ENCODE measurements at places on chromosomes 12 and 14.

GRCh38 chr14:90450667-90451066 lies 53.8 kb downstream of the CALM1 start:
- DNase-seq: no peak

GRCh38 chr12:43401096-43401495 lies 150.9 kb downstream of the ADAMTS20 start:
- DNase-seq: no peak

DNA sequence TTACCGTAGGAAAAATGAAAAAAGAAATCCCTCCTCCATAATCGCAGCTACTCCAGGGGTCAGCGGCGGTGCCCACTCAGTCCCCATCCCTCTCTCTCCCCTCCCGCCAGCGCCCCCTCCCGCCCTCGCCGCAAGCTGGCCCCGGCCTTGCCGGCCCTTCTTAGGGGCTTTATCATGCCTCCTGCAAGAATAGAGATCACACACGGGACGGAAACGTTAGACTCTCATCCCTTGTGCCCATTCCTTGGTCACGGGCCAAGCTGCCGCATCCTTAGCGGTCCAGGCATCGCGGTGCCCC lies 692 bp upstream of the COX14 start:
- DNase-seq: no peak

DNA sequence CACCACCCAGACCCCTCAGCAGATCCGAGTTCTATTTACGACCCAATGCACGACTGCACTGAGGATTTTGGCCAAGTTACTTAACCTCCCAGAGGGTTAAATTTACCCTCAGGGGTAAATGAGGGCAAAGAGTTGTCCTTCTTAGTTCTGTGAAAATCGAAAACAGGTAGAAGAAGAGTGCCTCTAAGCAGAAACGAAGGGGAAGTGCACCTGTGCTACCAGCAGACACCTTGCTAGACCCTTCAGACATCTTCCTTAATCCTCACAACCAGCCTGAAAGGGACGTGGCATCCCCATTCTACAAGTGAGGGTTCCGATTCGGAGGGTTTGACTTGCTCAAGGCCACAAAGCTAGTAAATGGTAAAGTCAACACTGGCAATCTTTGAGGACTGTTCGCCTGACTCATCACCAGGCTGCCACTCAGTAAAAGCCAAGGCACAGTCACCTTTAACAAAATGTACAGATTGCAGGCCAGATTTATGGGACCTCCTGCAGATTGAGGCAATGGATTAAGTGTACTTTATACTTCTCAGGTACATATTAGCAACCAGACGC lies 1.6 kb downstream of the GSG1 start:
- DNase-seq: peak; percentile 14

- DNase-seq: no peak
Observed at GRCh38 chr12:43841253-43841652, 5.4 kb downstream of the TMEM117 start.

DNA sequence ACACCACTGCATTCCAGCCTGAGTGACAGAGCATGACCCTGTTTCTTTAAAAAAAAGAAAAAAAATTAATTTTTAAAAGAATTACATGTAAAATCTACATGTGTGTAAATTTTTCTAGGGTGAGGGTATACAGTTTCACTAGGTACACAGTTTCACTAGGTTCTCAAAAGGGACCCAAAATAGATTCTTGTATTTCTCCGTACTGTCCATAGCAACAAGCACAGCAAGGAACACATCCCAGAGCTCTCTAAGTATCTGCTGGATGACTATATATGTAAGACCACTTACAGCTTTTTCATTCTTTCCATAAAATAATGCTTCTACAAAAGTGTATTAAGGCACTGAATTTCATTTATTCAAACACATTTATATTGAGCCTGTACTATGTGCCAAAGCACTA lies 55.1 kb downstream of the ATXN2 start:
- no peak for DNase-seq

- DNase-seq: no peak
Observed at GRCh38 chr12:58434726-58435125, 485.6 kb downstream of the LRIG3 start.

- DNase-seq: no peak
Observed at GRCh38 chr14:52856139-52856538, 64.7 kb upstream of the GNPNAT1 start.

- no peak for DNase-seq
Observed at GRCh38 chr12:107397890-107398500, 287.6 kb upstream of the PWP1 start.

DNA sequence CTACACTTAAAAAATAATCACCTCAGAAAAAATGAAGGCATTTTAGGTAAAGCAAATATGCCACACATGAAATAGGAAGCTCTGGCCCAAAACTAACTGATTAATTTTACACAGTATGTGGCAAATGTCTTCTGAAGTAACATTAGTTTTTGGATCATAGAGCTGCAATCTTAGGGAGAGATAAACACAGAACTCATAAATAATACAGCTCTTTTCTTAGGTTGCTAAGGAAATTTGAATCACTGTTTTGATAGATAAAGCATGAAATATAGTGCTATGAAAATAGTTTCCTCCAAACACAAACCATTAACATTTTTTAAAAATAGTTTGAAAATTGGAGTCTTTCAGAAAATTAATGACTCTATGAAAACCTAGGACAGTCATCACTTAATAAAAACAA lies 15.0 kb downstream of the RASSF9 start:
- DNase-seq: no peak

DNA sequence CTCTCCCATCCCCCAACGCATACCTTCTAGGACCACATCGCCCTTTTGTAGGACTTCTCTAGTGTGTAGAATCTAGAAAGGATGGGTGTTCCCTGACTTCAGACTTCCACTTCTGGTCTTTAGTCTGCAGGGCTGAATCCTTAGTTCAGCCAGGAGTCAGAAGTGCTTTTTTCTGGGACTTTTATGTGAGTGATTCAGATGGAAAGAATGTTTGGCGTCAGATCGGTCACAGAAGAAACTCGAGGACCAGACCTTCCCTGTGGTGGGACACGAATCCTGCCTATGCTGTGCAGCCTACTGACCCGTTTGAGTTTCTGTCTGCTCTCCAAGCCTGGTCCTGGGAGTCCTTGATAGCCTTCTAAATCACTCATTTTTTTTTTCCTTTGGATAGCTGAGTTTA lies 165.4 kb upstream of the SSTR1 start:
- DNase-seq: no peak

DNA sequence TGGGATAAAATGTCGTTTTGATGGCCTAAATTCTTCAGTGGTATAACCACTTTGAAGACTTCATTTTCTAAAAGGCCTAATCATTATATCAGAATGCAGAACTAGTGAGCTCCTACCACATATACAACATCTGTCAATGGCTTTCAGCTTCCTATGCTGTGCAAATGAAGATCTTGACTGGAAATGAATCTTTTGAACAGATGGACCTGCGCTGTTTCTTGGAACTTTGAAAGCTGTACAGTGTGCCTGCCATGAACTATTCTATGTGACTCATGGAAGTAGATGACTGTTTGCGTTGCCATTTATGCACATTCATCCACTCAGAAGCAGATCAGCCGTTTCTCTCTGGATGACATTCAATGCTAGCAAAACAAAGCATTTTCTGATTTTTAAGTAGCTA lies 542.2 kb upstream of the USP15 start:
- DNase-seq: no peak

- DNase-seq: no peak
Observed at GRCh38 chr14:66377574-66377973, 108.6 kb upstream of the CCDC196 start.

GRCh38 chr14:80239631-80240030 lies 28.3 kb upstream of the DIO2 start:
- no peak for DNase-seq

DNA sequence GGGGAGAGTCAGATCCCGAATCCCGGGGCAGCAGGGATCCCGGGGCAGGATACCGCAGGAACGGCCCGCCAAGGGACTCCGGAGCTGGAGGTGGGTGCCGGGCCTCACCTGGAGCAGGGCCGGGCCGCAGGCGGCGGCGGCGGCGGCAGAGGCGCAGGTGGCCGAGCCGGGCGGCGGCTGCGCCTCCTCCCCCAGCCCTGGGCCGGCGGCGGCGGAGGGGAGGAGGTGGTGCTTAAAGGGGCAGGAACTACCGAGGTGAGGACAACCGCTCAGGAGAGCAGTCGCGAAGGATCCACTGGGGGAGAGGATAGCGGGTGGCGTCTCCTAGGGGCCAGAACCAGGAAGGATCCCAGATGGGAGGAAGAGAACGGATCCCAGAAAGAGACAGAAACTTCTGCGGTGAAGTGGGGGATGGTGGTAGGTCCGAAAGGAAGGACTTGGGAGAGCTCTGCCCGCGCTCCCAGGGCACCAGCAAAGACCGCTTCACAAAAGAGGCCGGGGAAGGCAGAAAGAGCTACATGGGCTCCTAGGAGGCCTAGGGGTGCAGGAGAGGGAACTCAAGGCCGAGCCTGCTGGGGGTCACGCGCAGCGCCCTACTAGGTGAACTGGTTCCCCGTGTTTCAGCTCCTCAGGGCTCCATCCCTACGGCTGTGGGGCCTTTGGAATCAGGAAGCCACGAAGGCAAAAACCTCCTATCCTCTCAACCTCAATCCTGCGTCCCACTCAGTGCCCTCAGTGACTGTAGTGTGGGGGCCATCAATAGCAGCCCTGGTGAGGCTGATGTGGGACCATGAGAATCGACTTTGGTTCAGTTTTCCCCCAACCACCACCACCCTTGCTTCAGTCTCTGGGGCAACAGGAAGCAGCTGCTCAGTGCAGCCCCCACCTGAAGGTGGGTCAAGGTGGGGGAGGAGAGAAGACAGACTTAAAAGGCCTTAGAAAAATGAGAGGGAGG lies 5.0 kb upstream of the BAZ2A start:
- peak; percentile 81 for DNase-seq

DNA sequence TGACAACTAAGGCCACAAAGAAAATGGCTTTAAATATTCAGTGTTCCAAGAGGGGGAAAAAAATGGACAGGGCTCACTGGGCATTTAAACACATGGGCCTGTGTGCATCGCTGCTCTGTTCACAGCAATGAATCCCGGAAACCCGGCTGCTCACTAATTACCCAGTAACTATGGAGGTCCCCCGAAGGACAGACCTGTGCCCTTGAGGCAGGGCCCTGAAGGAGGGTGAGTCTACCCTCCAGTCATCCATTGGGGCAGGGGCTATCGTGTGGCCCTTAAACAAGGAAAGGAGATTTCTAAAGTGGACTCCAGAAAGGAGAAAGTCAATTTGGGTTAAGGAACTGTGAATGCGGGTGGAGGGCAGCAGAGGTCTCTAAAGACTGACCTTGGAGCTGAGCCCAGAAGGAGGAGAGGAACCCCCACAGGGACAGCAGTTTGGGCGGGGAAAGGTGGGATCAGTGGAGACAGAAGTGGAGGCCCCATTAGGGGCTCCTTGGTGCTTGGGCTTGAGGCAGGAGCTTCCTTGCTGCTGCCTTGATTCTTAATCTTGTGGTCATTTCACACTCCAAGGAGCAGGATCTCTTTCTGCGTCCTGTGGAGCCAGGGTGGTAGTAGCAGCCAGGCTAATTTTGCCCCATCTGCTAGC lies 1.4 kb upstream of the CLMN start:
- DNase-seq: no peak

GRCh38 chr12:92342574-92342973 lies 196.9 kb upstream of the BTG1 start:
- DNase-seq: no peak

GRCh38 chr12:45833401-45833800 lies 103.9 kb downstream of the ARID2 start:
- no peak for DNase-seq

GRCh38 chr12:93167331-93167730 lies 210.4 kb upstream of the NUDT4 start:
- DNase-seq: no peak

DNA sequence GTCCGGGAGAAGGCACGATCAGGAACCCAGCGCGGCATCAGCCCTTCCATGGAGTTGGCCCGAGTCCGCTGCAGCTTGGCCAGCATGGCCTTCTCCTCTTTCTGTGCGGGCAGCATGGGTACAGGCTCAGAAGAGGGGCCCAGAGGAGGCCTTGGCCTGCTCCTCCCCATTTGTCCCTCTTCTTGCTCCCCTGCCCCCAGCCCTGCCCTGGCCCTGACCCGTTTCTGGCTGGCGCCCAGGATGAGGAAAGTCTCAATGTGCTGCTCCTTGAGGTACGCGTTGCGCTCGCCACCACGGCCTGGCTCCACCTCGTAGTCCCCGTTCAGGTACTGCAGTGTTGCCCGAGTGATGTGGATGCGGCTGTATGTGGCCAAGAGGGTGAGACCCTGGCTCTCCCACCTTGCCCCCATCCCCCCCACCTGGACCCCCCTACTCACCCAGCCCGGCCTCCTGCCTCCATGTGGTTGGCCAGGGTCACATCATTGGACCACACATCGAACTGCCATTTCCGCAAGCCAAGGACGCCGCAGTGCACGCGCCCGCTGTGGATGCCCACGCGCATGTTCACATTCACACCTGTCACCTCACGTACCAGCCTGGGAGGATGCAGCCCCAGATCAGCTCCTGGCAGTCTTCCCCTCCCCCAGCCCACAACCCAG lies 12.8 kb downstream of the ADCY6 start:
- DNase-seq: no peak

- DNase-seq: no peak
Observed at GRCh38 chr12:50961708-50962107, 9.4 kb downstream of the HIGD1C start.

DNA sequence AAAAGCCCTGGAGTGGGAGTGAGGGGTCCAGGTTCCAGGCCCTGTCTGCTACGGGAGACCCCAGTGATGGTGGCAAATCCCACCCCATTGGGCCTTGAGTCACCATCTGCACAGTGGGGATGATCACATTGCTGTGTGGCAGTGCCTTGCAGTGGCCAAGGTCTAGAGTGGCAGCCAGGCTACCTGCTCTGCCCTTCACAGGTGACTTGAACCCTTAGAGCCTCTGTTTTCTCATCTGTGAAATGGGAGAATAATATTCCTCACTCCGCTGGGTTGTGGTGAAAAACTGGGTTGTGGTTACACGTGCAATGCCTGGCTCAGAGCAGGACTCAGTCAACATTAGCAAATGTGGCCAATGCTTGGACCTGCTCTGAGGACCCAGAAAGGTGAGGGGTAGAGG lies 58.2 kb downstream of the MVK start:
- DNase-seq: no peak

GRCh38 chr14:24307575-24308341 lies at the start of gene CIDEB:
TSS of gene CIDEB (minus strand) at chr14:24307977. CDS start at chr14:24307858, 119 bp downstream.
- DNase-seq: peak; percentile 38

- DNase-seq: no peak
Observed at GRCh38 chr12:124802361-124802760, 61.3 kb downstream of the SCARB1 start.

Measured in NCI-H510A treated with DMSO at 0.1 percent for 48 hours (cell line).